ENCODE measurements at places on chromosomes 6 and 20. TPM values are rescaled to one million over a fixed set of nuclear protein-coding genes. Genes with fewer than 3 reads are reported as not detected.

The DNAH8 gene
- 0.08 TPM for total RNA-seq

The RBL1 gene
- 5.1 TPM for total RNA-seq

The SLC22A2 gene
- total RNA-seq: not detected

The HDGFL1 gene
- total RNA-seq: not detected

The DEF6 gene
- total RNA-seq: 30.1 TPM

The MRPS10 gene
- total RNA-seq: 20.9 TPM

DNA sequence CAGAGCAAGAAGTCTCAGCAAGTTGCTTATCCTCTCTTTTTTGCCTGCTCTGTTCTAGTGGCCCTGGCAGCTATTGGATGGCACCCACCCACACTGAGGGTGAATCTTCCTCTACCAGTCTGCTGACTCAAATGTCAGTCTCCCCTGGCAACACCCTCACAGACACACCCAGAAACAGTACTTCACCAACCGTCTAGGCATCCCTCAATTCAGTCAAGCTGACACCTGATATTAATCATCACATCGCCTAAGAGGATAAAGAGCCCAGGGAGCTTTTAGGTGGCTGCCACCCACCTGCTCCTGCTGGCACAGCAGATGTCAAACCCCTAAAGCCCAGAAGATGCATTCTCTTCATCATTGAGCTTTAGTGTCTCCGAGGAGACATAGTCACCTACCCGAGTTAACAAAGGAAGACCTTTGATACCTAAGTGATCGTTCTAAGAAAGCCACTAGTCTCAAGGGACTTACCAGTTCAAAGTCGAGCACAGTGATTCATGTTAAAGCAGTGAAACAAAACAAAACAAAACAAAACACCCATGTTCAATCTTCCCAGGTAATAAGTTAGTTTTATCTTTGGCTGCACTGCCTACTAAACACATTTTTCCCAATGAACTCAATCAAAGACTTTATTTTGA, 97.7 kb upstream of the KCNQ5 start:
- DNase-seq: no peak

DNA sequence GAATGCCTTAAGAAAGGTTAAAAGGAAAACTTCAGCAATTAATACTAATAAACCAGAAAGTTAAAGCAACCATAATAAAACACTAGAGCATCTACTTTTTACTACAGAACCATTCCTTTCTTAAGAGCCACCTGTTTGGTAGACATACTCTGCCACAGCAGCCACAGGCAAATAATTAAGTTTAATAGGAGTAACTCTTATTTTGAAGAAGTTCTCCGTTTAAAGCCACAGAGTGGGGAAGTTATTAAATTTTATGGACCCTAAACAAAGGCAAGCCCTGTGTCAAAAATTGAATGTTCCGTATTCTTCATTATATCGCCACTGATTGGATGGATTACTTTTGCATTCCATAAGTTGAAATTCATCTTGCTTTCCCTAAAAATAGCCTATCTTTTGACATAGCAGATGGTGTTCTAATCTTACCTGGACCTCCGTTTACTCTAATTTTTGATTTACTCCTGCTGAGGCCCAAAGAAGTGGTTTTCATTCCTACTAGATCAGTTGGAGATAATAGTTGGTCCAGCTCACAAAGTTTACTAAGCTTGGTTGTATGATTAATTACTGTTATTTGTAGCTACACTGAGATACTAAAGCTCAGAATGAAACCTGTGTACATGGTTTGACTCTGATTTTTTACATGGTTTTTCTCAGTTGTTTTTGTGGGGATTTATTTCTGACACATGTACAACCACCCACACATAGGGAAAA, 140.4 kb upstream of the SUPT3H start:
- DNase-seq: no peak

DNA sequence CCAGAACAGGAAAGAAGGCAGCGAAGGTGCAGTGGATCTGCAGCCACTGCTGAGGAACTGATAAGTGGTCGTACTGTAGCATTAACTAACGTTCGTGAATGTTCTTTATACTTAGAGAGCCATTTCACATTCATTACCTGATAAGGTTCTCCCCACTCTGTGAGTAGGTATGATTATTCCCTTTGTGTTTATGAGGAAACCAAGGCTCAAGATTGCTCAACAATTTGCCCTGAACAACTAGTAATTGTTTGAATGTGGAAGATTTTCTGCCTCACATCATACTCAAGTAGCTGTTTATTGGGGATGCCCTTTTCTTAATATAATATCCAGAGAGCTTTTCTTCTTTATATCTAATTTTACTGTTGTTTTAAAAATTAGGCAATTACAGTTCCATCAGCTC, 24.9 kb upstream of the ELOVL5 start:
- DNase-seq: no peak

- DNase-seq: peak; percentile 15
Measured at GRCh38 chr20:3421985-3422384, 14.5 kb upstream of the DNAAF9 start.

GRCh38 chr20:58175836-58176235, 52.6 kb downstream of the ANKRD60 start:
- no peak for DNase-seq

DNA sequence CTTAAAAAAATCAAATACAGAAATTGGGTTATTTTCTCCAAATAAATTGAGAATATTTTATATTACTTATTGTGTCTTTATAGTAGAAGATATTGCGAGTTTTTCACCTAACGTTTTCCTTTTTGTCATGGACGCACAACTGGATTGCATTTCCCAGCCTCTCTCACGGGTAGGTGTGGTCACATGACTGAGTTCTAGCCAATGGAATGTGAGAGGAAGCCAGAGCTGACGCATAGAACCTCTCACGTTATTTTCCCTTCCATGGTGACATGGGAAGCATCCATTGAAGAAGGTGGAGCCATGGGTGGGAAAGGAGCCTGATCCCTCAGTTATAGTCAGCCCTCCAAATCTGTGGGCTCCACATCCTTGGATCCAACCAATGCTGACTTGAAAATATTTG, 155.9 kb upstream of the UST start:
- DNase-seq: no peak

DNA sequence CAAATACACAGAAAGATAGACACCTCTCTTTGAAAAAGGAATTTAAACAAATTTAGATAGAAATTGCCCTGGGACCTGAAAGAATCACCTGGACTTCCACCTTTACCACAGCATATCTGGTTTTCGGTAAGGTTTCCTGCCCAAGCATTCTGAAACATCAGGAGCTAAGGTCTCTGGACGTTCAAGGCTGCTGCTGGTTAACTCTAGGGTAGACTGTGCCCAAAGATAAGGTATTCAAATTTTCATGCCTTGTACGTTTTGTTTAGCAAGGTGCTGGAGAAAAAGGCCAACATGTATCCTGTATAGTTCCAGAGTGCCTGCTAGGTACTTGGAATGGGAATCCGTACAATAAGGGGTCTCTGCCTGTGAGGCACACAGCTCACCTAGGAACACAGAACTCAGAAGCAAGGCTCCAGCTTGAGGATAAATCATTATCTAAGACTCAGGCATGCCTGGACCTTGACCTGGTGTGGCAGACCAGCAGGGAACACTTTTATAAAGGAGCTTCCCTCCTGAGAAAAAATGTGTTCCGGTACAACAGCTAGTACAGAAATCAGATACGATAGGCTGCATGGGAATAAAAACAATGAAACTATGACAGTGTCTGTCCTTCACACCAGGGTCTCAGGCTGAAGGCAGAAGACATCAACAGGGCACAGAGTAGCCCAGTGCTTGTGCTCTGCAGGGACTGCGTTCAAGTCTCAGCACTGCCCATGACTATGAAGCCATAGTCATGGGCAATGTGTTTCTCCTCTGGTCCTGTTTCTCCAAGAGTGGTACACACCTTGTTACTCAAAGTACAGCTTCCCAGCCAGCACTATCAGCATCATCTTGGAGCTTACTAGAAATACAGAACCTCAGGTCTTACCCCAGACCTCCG, 70.4 kb downstream of the METTL24 start:
- DNase-seq: no peak

GRCh38 chr20:43751167-43752050, 24.6 kb upstream of the GTSF1L start:
- DNase-seq: no peak

GRCh38 chr6:56815436-56815835, 139.5 kb upstream of the BEND6 start:
- no peak for DNase-seq

DNA sequence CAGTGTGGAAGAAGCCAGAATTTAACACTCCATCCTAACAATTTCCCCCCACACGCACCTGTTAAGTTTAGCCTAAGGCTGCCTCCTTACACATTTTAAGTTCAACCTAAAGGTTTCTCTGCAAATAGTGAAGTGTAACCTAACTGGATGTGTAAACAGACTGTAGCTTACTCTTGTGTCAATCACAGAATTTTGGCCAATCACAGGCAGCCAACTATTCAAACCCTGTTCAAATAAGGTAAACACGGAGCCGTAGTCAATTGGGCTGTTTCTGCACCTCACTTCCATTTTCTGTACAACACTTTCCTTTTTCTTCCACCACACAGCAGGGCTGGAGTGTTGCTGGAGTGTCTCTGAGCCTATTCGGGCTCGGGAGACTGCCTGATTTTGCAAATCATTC, 92.1 kb downstream of the ISM1 start:
- no peak for DNase-seq

GRCh38 chr6:24659561-24659960, 7.1 kb downstream of the TDP2 start:
- no peak for DNase-seq

DNA sequence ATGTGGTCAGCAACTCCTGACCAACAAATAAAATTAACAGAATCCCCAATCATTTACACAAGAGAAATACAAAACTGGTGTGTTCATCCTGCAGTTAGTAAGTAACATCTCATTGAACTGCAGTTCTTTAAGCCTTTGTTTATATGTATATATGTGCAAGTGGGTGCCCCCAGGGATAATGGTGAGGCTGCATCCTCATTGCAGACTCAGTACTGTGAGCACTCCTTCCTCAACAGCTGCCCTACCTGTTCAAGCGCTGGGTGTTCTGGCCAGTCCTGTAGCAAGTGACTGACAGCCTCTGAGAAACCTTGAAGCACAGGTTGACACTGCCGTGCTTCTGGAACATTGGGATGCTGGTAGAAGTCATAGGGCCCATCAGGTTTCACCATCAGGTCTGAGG, 49.8 kb upstream of the LYRM2 start:
- no peak for DNase-seq

DNA sequence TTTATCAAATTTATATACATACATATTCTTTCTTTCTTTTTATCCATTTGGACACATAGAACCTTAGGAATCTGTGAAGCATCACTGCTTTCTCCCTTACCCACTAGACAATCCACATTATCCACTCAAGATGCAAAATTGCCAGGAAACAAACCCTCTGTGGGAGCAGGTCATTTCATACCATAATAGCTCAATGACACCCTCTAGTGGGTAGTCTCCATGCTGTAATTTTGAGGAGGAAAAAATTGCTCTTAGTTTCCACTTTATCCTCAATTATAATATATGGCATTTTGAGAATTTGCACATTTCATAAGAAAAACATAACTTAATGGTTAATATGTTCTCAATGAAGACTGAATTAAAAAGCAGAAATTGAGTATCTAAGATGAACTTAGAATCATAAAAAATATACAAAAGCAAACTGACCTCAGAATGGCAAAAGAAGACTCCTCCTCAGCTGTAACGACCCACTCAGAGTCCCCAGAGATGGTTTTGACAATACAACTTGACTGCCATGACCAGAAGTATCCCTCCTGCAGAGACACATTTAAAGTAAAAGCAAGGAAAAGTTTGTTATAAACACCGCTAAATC, 164.1 kb downstream of the FRK start:
- DNase-seq: no peak

GRCh38 chr20:63323357-63323981, 30.5 kb downstream of the COL20A1 start:
- peak; percentile 13 for DNase-seq

DNA sequence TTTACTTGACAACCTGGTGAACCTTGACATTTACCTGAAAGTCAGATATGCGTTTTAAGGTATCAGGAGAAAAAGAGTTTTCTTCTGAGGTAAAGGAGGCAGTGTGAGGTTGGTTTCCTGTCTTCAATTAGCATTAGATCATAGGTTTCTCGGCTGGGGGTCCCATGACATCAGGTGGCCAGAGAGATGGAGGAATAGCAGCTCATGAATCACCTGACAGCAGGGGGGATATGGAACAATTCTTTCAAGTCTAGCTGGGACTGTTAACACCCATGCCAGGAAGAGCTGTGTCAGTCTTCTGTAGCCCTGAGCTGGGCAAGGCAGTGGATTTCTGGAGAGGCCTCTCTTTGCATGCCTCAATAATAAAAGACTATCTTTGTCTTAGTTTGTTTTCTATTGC, 108.0 kb upstream of the TMEM170B start:
- no peak for DNase-seq

DNA sequence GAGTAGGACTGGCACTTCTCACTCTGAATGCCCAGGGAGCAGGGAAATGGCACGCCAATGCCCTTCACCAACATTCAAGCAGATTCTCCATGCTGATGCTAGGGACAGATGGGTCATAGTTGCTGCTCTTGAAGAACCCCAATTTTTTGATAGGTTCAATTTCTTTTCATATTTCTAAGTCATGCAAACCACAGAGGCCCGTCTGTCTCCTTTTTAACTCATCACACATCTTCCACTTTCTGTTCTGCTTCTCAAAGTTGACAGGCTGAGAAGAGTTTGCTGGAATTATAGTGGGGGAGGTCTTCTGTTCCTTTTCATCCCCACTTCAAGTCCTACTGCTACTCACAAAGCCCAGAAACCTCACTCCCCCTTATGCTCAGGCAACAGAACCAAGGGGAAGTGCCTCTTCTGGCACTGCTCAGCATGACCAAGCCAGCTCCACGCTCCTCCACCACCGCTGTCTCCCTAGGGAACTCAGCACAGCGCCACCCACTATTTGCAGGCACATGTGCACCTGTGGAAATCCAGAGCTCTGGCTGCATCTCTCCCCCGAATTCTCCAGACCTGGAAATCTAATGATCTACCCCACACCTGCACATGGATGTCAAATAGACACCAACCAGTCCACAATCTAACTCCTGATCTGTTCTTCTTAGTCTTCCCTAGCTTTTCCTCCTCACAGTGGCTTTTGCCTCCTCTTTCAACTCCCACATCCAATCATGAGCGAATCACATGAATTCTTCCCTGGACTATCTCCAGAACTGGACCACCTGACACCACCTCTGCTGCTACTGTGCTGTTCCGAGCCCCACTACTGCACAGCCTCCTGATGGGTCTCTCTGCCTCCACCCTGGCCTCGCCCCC, 10.7 kb downstream of the ZBTB24 start:
- DNase-seq: peak; percentile 21

Data from lower leg skin (tissue), 4 donors.